Ammon's horn (tissue), 1 donor: ENCODE measurements at places on chromosomes 16 and 17.

DNA sequence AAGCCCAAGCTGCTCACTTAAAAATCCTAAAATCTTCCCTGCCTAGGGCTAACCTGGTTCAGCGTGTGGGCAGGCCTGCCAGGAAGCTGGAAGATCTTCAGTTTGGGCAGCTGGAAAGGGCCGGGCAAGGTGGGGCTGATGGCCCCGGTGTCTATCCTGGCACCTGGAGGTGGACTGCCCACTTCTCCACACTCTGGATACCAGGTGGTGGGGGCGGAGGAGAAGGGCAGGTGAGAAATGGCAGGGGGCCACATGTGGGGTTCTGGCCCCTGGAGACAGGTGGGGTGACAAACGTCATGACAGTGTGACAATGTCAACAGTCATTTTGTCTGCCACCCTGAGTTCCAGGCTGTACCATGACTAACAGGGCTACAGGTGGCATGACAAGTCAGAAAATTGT is 78.5 kb upstream of the C16orf82 start:
- no peak for DNase-seq

DNA sequence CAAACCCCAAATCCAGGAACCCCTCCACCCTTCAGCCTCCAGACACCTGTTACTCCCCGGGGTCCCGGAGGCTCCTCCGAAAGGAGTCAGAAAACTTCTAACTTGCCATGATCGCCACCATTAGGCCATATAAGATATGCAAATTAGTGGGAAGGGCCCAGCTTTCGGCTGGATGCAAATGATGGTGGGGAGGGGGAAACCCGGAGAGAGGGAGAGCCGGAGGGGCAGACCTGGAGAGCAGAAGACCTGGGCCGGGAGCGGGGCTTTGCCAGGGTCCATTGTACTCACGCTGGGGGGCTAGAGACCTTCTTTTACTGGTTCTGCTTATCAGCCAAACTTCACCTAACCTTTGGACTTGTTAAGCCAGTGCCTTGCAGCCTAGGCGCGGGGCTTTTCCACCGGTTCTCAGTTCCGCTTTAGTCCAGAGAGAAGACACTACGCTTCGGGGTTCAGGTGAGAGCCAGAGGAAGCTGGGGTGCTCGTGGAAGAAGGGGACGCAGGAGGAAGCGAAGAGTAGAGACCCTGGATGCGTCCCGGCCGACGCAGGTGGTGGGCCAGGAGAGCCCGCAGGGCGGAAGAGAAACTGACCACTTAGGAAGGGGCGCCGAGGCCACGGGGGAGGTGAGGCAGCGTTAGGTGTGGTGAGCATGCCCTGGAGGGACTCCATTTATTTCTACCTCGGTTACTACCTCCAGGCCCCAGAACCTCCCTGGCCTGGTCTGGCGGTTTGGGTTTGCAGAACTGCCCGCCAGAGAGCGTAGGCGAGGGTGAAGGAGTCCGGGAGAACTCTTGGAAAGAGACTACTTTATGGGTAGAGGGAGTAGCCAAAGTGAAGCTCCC is at the start of gene HNF1B:
Gene HNF1B (minus strand): TSS at position 99 of the 840 bp plus-strand sequence. CDS start 175 bp downstream, outside the sequence.
- DNase-seq: no peak

GRCh38 chr16:1495211-1495888 is 2.2 kb downstream of the TELO2 start:
- no peak for DNase-seq

- no peak for DNase-seq
Measured at GRCh38 chr17:30341703-30342249, 7.9 kb upstream of the TMIGD1 start.

DNA sequence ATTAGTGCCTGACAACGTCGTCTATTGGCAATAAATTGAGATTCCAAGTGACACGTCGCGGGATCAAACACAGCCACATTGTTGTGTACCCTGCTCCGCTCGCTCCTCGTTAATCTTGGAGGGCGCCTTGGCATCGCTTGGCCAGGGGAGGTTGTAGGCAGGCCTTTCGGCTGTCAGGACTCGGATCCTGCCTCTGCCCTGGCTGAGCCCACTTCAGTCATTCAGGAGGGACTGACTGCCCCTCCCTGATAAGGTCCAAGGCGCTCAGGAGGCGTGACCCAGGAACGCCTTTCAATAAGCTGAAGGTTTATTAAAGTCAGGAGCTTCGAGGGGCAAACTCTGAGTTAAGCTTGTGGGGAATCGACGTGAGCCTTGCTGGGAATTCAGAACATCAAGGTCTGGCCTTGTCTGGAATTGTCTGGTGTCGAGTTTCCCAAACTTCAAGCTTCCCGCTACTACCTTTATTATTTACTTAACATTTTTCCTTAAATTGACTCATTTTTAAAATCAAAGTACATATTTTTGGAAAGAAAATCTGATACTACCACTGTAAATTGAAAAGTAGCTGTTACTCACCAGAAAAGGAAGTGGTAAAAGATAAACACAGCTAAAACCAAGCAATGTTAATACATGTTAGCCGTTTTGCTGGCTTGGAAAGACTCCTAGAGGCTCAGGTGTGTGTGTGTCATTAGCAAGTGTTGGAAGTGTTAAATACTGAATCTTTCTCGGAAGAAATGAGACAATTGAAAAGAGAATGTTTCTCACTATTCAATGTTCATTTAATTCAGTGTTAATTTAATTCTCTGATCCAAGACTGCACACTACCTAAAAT is 5.3 kb upstream of the IRX3 start:
- no peak for DNase-seq

- DNase-seq: no peak
Measured at GRCh38 chr16:29011112-29011511, 26.3 kb downstream of the LAT start.

DNA sequence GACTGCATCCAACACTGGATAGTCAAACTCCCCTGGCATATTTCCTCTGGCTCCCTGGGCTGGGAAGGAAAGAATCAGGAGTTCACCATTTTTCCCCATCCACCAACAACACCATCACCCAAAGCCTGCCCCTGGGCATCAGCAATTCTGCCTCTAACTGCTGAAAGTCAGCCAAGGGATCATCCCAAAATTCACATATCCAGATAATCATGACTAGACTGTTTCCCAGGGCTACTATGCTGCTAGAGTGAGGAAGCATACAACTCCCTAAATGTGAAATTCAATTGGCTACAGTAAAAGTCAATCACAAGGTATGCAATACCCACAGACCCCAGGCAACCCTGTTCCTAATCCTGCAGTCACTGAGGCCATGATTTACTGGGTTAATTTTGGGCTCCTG is 230.6 kb downstream of the C16orf95 start:
- no peak for DNase-seq

DNA sequence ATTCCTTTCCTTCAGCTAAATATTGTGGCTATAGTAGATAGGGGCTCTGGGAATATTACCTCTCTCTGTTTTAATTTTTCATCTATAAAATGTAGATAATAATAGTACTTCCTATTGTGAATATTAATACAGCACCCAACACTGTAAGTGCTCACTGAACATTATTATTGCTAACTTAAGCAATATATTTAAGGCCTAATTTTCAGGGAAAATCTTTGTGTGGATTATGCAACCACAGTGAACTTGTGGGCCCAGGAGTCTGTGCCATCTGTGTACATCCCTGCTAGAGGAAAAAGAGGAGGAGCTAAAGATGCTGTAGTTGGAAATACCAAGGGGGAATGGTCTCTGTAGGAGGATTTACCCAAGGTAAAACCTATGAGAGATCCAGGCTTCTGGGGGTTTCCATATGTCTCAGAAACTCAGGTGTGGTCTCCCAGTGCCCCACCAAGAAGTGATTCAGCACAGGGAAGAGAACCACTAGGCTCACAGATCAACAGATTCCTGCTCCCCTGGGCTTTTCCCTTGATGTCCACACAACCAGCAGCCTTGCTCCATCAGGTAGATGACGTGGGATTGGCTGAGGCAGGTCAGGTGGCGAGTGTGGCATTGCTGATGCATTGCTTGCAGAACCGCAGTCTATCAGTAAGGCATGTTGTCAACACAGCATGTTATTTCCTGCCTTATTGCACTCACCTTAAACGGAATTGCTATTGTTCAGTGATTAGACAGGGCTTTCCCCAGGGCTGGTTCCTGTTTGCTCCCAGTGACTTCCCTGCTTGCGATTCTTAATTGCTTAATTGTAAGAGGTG is 1.6 kb upstream of the N4BP1 start:
- no peak for DNase-seq

GRCh38 chr17:41125064-41125463 is 1.1 kb upstream of the KRTAP4-12 start:
- no peak for DNase-seq
